Sigmoid colon (tissue), 7 donors: ENCODE measurements at places on chromosomes 2 and 18.

GRCh38 chr2:17830053-17831034, 14.1 kb downstream of the MSGN1 start:
- no peak for DNase-seq

DNA sequence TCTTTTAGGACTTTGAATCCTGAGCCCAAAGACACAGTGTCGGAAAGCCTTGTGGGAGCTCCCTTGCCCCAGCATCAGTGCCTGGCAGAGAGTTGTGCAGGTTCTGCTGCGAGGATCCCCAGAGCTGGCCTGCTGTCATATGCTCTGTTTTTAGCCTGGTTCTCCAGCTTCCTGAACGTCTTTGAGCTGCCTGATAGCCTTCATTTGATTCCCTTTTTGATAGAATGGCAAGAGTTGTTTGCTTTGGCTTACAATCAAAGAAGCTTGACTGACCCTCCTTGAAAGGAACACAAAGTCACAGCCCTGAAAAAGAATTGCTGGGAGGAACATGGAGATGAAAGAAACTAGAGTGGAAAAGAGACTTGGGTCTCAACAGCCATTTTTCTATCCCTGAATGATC, 95.4 kb downstream of the C1QL2 start:
- no peak for DNase-seq

GRCh38 chr18:32321826-32322225, 132.0 kb downstream of the MEP1B start:
- no peak for DNase-seq

GRCh38 chr18:12049978-12050811, 43.4 kb upstream of the ANKRD62 start:
- no peak for DNase-seq

GRCh38 chr2:233414777-233415570, 60.7 kb downstream of the DGKD start:
- DNase-seq, result no peak

- no peak for DNase-seq
These were observed 32.5 kb upstream of the ARL5A start for GRCh38 chr2:151860613-151861146.

DNA sequence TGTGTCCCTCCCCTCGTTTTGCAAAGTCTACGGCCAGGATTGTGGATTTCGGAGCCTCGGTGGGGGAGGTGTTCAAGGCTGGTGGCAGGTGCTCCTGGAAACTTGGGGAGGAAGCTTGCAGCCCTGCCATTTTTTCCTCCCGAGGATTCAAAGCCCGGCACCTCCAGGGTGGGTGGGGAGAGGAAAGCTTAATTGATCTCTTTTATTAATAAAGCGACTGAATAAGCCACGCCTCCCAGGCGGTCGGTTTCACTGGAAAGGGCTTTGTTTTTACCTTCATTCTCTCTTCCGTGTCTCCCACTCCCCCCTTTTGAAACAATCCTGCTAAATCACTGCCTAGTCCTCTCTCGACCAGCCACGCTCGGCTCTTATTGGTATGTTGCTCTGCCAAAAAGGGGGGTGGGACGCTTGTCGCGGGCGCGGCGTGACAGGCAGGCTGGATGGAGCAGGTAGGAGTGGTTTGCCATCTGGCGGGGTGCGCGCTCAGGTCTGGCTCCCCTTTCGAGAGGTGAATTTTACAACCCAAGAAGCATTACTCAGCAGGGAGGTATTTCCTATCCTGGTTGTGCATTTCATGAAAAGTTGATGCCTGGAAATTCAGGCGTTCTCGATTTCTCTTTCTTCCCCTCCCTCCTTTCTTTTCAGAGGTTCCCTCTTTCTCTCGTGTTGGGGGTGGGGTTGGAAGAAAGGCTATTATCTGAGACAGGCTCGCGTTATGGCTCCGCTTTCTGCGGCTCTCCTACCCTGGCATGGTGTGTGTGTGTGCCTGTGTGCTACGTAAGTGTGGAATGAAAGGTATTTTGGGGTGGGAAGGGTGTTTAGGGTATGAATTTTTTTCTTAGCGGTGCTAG, 1.4 kb downstream of the NEDD4L start:
- no peak for DNase-seq

DNA sequence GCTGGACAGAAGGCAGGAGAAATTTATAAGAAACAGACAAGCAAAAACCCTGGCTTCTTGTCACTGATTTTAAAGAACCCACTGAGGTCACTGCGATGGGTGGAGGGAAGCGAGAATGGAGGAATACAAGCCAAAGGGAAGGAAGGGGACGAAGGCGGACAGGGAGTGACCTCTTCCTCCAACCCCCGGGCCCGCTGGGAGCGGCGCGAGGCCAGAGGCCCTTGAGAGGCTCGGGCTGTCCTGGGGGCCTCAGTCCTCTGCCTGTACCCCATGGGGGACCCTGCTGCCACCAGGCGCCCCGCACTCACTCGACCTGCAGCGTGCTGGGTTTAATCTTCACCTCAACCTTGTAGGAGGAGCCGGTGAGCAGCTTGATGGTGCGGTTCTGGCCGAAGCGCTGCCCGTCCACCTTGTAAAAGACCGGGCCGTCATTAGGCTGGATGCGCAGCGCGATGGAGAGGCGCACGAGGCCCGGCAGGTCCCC, 793 bp downstream of the CNRIP1 start:
- DNase-seq, result peak; percentile 70

- no peak for DNase-seq
These were observed 593 bp upstream of the ACTR2 start for GRCh38 chr2:65227020-65227455.

- no peak for DNase-seq
These were observed 100.0 kb downstream of the BAZ2B start for GRCh38 chr2:159516241-159516758.

GRCh38 chr18:9453283-9453682, 22.0 kb upstream of the RALBP1 start:
- DNase-seq, result no peak

GRCh38 chr2:219072741-219073250, 12.1 kb upstream of the IHH start:
- DNase-seq, result no peak

DNA sequence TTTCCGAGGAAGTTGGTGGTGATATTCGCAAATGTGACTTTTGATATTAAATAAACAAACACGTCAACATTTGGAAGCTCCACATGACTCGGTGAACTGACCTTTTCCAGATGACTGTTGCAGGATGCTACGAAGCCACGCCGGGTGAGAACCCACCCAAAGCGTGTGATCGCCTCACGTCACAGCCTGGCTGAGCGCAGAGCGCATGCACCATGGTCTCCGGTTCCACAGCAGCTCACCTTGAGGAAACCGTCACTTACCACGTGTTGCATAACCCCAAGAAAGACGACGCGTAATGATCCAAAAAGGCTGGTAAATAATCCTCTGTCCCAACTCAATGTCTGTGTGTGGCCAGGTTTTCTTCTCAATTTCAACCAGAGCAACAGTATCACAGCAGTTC, 64.5 kb upstream of the CTDP1 start:
- DNase-seq, result peak; percentile 53

- no peak for DNase-seq
These were observed 128.7 kb downstream of the UXS1 start for GRCh38 chr2:106065268-106065982.

- peak; percentile 84 for DNase-seq
These were observed at the start of gene PIEZO2 for GRCh38 chr18:11149441-11150270. Gene PIEZO2 (minus strand): TSS chr18:11149569. CDS start chr18:11148588, 981 bp downstream.

- DNase-seq, result no peak
These were observed 30.4 kb downstream of the LBH start for GRCh38 chr2:30261695-30262211.

GRCh38 chr2:239061824-239062570, 214.1 kb downstream of the TWIST2 start:
- DNase-seq, result no peak

DNA sequence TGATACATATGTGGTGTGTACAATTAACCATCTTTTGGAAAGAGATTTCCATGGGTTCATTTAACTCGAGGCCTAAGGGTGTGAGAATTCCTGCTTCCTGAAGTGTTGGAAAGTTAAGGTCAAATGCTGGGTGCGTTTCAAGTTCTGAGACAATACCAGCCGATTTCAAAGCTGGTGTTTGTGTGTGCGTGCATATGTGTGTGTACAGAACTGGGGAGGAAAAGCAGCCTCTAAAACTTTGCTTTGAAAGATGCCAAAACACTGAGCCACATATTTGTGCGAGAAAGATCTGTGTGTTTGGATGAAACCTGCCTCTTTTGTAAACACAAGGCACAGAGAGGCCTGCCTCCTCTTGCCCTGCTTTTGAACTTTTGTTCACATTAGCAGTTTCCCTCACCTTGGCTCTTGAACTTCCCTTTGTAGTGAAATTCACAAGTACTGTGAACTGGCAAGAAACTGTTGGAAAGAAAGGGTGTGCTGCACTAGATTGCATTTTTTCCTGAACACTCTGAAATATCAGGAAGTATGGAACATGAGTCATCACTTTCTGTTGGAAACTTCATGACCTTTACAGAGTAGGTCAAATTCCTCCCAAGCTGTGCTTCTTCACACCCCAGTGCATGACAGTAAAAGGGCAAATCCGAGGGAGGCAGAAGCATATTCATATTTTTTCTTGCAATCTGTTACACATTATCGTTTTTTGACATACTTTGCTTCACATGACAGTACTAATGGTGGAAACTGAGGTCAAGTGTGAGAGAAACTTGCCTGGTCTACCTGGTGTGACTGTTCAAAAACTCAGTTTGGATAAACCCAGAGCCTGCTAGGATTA, 20.0 kb upstream of the CAVIN2 start:
- peak; percentile 68 for DNase-seq

GRCh38 chr2:142915502-142915901, 38.0 kb downstream of the KYNU start:
- no peak for DNase-seq

GRCh38 chr18:23226391-23226790, 91.1 kb downstream of the CABLES1 start:
- no peak for DNase-seq

GRCh38 chr2:219106251-219106650, 45.5 kb upstream of the IHH start:
- no peak for DNase-seq

DNA sequence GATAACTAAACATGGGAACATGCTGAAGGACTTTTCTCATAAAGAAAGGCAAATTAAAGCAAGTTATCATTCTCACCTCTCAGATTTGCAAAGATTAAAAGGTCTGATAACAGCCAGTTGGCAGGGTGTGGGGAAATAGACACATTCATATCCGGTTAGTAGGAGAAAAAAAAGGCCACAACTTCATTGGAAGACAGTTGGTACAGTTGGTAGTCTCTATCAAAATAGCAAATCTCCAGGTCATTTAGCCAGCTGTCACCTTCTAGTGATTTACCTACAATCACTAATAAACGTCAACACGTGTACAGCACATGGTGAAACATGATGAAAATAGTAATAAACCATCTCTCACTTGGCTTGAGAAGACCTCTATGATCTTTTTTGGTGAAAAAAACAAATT, 16.6 kb downstream of the INPP5D start:
- no peak for DNase-seq

GRCh38 chr2:60437080-60437696, 116.3 kb downstream of the BCL11A start:
- DNase-seq, result no peak

DNA sequence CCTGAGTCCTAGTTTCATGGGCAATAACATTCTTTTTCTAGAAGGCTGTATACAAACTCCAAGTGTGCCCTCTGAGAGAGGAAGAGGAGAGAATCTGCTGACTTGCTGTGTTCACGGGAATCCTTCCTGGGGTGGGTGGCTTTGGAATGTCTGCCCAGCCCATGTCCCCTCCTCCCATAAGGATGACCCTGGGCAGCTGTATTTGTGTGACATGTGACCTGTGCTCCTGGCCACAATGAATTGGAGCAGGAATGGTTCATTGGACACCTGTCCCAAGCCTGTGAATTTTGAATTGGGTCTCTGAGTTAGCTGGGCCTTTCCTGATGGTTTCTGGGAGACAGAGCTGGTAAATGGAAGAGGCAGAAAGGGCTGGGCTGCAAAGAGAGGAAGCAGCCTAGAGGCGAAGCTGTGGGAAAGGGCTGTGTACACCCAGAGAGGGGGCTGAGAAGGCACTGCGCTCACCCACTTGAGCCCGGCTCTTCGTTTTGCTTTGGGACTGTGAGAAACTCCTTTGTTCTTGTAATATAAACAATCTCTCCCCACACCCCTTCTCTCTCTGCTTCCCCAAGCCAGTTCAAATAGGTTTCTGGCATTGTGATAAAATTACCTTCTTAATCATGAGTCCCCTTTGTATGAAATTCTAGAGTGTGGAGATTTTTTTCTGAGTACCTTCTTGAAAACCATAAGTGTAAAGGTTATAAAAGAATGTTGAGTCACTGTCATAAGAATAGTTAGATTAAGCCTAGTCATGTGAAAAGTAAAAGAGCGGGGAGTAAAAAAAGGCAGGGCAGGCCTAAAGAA, 49.8 kb downstream of the SLC4A5 start:
- DNase-seq, result no peak

DNA sequence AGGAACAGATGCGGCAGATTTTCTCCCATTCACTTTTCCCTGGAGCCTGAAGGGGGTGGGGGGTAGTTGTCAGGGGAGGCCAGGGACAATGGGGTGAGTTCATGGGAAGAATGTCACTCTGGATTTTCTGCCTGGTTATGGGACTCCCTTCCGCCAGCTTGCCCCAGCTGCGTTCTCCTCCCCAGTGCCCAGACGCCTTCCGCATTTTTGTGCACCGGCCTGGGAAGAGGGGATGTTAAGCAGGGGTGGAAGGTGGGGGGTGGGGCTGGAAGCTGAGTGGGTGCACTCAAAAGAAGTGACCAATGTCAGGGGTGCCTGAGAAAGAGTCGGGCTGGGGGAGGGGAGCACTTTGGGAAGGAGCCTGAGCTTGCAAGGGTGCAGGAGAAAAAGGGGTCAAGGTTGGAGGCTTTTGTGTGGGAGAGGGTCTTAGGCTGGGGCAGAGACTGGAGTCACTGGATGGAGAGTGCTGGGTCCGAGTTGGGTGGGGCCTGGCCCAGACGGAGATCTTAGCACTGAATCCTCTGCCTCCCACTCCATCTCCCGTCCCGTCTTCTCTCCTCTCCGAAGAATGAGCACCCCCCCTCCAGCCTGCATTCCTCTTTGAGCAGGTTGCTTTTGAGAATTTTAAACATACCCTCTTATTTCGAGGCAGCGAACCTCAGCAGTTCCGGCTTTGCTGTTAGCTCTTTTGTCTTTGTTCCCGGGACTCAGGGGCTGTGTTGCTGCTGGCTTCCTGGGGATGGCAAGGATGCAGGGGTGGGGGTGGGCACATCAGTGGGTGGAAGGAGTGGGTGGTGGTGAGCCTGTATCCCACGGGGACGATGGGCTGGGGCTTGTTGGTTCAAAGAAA, 2.7 kb downstream of the IGFBP2 start:
- DNase-seq, result no peak

- DNase-seq, result peak; percentile 98
These were observed 208.0 kb downstream of the ZFP36L2 start for GRCh38 chr2:43018179-43019024.
